ENCODE measurements at places on chromosomes 7 and 10.

DNA sequence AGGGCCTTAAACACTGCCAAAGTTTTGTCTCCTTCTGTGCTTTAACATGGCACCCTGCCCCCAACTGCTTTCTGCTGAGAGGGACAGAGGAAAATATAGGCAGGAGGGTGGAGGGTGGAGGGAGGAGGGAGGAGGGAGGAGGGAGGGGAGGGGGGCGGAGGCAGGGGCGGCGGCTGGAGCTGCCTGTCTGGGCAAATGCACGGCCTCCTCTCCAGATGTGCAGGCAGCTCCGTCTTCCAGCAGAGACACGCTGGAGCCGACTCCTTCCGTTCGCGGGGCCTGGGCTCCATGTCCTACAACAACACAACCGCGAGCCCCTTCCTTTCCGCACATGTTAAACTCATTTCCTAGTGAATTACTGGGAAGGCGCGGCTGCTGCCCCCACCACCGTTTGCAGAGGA is 14.2 kb downstream of the EBF3 start:
- no peak for DNase-seq

DNA sequence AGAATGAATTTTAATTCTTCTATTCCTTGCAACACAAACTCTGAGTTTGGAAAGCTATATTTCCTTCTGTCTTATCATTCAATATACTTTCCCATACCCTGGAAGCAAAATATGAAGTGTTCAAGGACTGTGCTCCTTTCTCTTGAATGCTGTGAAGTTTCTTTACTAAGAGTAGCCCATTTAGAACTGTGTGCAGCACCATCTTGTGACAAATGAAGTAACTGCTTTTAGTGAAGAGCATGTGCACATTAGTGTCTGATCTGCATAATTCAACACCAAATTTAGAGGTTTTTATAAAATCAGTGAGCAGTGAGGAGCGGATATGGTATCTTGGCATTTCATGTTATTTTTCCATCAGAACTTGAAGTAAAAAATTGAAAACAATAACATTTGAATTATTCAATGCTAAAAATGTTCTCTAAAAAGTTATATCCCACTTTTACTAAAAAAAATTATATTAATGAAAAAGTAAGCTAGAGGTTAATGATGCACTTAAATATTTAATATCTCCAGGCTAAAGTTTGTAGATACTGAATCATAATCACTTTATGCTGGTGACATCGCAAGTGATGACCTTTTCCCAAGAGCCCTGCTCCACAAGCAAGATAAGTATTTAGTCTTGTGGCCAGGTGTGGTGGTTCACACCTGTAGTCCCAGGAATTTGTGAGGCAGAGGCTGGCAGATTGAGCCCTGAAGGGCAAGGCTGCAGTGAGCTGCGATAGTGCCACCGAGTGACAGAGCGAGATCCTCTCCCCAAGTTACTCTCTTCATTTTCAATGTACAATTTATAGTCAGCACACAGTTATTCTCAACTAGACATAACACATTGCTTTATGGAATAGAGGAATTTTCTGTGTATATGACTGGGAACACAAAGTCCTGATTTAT is 108.8 kb upstream of the PCLO start:
- no peak for DNase-seq

DNA sequence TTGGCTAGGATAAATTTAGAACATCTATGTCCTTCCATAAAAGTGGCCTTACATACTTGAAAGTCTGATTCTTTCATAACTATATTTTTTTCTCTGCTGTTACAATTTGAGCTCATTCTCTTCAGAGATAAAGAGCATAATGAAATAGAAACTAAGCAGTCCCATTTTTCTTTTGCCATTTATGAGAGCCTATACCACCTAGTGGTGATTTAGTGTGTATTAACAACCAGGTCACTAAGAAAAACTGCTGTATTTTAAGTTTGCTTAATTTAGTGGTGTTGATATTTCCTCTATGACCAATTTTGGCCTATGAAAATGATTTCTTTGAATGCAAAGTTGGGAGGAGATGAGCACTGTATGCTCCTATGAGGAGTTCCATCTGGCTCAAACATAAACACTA is 88.7 kb upstream of the ZWINT start:
- DNase-seq, result no peak

DNA sequence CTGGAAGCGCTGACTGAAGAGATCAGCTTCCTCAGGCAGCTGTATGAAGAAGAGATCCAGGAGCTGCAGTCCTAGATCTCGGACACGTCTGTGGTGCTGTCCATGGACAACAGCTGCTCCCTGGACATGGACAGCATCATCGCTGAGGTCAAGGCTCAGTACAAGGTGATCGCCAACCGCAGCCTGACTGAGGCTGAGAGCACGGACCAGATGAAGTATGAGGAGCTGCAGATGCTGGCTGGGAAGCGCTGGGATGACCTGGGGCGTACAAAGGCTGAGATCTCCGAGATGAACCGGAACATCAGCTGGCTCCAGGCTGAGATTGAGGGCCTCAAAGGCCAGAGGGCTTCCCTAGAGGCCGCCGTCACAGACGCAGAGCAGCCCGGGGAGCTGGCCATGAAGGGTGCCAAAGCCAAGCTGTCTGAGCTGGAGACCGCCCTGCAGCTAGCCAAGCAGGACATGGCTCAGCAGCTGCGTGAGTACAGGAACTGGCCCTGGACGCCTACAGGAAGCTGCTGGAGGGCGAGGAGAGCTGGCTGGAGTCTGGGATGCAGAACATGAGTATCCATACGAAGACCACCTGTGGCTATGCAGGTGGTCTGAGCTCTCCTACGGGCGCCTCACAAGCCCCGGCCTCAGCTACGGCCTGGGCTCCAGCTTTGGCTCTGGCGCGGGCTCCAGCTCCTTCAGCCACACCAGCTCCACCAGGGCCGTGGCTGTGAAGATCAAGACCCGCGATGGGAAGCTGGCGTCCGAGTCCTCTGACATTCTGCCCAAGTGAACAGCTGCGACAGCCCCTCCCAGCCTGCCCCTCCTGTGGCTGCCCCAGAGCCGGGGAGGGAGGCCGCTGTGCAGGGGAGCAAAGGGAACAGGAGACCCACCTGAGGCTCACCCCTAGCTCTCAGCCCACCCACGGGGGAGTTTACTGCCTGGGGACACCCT is 24.9 kb upstream of the AMPH start:
- no peak for DNase-seq

- DNase-seq, result no peak
These were observed 658 bp upstream of the SGCE start for GRCh38 chr7:94656658-94656924.

GRCh38 chr7:74092321-74092963 is 8.8 kb downstream of the LIMK1 start:
- no peak for DNase-seq

DNA sequence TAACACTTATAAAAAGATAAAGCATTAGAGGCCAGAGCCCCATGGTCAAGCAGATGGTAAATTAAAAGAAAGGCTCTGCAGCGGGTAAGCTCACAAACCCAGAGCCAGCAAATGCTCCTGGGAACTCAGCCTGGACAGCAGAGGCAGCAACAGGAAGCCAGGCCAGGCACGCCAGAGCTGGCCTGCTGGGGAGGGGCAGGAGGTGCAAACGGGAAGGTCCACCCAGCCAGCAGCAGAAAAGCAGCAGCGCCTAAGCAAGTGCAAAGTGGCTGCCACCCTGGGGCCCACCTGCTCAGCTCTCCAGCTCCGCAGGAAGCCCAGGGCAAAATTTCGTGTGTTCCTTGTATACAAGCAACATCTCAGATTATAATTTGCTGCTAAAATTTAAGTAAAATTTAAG is 82.7 kb upstream of the GPR22 start:
- no peak for DNase-seq

DNA sequence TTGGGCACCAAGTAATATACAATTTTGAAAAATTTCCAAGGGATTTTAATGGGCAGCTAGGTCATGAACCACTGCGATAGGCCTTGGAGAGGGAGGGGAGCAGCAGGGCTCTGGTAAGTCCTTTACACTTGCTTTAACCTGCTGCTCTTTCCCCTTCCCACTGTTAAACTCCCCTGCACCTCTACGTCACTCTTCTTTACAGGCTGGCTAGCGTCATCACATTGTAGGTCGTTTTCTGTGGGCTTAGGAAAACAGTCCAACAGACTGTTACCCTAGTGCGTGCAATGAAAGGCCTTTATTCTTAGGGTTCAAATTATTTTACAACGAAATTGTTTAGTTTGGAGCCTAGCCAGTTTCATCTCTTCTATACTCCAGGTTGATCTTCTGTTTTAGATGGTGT is 235.7 kb downstream of the AUTS2 start:
- no peak for DNase-seq

DNA sequence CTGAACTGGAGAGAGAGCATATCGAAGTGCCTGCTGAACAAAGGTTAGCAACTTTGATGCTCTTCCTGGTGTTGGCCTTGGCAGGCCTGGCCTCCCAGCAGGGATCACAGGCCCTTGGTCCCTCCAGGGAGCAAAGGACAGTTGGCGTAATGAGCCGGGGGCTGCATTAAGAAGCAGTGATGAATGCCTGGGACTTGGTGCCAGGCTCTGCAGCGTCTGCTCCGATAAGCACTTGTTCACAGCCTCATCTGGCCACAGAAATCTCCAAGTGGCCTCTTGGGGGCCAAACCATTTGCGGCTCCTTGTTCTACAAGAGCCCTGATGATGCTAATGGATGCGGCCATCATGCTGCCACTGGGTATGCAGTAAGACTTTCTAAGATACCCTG is 31.8 kb downstream of the CRHR2 start:
- no peak for DNase-seq

DNA sequence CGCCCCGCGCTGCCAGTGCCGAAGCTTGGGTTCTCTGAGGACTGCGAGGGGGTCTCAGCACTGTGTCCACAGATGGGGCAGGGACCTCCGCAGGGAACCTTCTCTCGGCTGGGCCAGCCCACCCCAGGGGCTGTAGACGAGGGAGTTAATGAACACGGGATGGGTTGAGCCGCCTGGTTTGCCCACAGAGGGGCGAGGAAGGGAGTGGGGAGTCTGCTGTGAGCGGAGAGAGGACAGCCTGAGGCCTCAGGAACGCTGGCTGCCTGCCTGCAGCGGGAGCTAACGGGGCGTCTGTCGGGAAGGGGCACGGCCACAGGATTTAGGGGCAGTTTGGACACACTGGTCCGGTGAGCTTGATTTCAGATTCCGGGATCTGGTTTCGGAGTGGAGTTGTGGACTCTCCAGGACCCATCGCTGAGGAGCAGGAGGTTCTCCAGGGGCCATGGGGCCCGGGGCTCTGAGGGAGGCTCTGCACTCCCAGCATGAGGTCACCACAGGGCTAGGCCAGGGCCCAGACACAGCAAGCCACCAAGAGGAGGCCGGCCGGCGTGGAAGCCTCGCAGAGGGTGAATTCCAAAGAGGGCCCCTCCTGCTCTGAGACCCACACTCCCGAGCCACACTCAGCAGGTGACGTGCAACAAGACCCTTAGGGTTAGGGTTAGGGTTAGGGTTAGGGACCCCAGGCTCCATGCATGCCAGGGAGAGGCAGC is 19.0 kb upstream of the FAM20C start:
- DNase-seq, result no peak

GRCh38 chr10:76883596-76883995 is 754.0 kb downstream of the KCNMA1 start:
- no peak for DNase-seq

- DNase-seq, result no peak
These were observed 39.0 kb upstream of the KIF5B start for GRCh38 chr10:32095116-32095733.

GRCh38 chr7:37445790-37446189 is 2.9 kb downstream of the ELMO1 start:
- no peak for DNase-seq

DNA sequence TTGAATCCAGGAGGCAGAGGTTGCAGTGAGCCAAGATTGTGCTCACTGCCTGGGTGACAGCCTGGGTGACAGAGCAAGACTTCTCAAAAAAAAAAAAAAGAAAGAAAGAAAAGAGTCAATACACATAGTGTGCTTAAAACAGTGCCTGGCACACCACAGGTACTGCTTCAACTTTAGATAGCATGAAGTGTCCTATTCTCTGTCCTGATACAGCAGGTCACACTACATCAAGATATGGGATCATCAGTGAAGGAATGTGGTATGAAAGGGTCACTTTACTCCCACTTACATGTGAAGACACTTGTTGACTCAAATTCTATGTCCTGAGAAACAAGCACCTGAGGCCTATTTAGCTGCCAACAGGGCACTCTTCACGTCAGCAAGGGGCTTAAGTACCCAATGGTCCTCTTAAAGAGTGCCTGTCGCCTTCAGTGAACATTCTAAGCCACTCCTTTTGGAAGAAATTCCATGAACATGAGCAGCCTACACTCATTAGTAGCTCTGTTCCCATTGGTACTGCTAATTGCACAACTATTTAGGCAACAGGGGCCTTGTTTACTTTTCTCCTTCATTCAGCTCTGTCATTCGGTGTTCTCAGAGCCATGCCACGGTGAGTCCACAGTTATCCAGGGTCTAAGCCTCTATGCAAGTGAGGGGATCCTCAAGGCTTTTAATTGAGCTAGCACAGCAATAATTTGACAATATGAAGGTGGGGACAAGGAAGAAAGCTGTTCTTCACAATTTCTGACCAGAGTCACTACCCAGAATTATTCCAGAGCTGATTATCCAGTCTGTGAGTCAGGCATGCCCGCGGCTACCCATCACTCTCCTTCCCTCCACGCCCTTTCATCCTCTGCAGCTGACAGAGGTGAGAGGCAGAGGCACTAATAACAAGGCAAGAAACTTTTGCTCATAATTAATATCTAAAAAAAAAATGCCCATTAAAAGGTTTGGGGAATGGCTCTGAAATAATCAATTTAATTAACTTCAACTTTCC is 56.6 kb upstream of the PTN start:
- no peak for DNase-seq

DNA sequence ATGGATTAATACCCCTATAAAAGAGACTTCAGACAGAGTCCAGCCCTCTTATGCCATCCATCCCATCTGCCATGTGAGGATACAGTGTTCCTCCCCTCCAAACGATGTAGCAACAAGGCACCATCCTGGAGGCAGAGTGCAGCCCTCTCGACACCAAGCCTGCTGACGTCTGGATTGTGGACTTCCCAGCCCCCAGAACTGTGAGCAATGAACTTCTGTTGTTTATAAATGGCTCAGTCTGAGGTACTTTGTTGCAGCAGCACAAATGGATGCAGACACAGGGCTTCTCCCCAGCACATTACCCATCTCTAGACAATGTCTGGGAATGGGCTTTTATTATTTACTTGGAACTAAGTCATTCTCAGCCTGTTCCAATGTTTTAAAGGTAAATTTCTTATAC is 195.6 kb downstream of the WDR37 start:
- DNase-seq, result no peak

All from keratinocyte (primary cell).